ENCODE measurements at places on chromosomes 1 and 21.

DNA sequence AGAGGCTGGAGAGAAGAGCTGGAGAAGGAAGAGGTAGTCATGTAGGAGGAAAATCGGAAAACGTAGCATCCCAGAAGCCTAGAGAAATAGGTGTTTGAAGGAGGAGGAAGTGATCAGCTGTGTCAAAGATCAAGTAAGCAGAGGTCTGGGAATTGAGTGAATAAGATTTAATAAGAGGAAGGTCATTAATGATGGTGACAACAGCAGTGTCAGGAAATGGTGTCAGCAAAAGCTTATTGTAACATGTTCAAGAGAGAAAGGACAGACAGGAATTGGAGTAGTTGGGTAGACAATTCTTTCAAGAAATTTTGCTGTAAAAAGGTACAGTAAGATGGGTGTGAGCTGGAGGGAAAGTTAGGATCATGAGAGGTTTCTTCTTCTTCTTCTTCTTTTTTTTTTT is 41.6 kb upstream of the SLC6A9 start:
- DNase-seq = no peak

DNA sequence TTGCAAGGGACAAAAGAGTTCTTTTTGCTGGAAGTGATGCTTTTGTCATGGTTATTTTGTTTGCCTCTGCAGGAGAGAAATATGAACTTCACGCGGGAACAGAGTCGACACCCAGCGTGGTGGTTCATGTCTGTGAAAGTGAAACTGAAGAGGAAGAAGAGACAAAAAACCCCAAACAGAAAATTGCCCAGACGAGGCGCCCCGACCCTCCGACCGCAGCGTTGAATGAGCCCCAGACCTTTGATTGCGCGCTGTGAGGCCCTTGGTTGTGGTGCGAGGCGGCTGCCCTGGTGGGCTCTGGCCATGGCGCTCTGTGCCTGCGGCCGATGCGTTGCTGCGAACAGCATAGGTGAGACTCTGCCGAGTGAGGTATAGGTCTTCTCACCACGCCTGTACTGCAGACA is 20.9 kb upstream of the NCMAP start:
- no peak for DNase-seq

DNA sequence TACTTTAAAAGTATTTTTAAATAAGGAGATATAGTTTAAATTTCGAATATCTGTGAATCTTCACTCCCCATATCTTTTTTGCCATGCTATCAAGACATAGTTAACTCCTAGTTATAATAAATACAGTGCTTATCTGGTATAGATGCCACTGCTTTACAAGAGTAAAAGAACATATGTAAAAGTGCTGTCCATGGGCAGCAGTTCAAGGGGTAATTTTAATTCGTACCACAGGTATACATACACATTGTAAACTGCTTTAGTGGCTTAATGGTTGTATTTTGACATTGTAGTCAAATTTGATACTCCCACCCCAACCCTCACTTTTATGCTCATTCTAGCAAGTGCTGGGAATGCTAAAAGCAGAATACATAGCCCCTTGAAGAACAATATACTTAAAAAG is 18.6 kb downstream of the POU2F1 start:
- no peak for DNase-seq

- DNase-seq = no peak
Observed at GRCh38 chr1:22778408-22778807, 67.8 kb downstream of the EPHB2 start.

GRCh38 chr21:39885119-39885848 is 18.0 kb downstream of the PCP4 start:
- peak; percentile 18 for DNase-seq

GRCh38 chr1:6269720-6270400 is 9.0 kb upstream of the GPR153 start:
- DNase-seq = no peak

DNA sequence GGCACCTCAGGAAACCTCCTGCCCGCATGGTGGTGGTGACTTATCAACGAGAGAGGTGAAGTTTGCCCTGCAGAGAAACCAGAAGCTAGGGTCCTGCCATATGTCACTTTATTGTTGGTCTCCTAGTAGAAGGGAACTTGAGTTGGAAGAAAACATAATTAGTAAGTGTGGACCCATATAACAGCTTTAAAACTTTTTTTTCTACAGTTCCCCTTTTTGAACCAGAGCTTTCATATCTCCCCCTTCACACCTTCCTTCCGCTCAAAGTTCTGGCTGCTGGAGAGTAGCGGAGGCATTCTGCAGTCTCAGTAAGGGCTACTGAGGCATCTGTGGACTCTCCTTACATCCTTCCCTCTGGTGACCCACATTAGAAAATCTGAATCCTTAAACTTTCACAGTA is 48.9 kb downstream of the PHC2 start:
- no peak for DNase-seq

- DNase-seq = no peak
Observed at GRCh38 chr1:36400825-36401601, 3.3 kb upstream of the LSM10 start.

DNA sequence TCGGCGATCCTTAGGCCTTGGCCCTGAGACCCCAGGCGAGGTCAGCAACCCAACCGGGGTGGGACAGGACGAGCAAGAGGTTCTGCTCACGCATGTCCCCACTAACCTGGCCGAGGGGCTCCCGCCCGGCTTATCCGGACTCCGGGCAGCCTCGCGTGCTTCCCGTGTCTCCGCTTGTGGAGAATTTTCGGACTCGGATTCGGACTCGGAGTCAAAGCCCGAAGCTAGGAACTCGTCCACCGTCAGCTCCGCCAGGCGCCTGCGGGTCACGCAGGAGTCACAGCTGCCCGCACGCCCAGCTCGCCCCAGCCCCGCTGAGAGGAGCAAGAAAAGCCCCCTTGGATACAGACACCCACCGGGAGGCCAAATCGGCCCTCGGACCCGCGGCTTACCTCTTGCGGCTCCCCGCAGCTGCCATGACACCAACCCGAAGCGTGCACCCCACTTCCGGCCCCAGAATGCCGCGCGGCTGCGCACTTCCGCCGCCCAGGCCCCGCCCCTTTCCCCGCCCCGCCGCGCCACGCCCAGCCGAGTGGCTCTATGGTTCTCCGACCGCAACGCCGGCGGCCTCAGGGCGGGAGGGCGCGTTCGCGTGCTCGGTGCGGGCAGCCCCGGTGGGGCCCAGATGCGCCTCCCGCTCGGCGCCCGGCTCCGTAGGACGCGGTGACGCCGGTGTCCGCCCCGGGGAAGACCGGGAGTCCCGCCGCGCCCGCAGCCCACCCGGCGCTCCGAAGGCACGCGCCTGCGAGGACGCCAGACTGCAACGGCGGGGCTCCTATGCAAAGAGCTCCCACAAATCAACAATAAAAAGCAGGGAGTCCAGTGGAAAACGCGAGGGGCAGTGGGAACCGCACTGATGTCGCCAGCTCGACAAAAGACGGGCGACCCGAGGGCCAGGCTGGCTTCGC is at the start of gene NOC2L:
Gene NOC2L (minus strand): TSS at position 434 of the 908 bp plus-strand sequence. CDS start 16 bp downstream, at position 418.
- DNase-seq = peak; percentile 74

DNA sequence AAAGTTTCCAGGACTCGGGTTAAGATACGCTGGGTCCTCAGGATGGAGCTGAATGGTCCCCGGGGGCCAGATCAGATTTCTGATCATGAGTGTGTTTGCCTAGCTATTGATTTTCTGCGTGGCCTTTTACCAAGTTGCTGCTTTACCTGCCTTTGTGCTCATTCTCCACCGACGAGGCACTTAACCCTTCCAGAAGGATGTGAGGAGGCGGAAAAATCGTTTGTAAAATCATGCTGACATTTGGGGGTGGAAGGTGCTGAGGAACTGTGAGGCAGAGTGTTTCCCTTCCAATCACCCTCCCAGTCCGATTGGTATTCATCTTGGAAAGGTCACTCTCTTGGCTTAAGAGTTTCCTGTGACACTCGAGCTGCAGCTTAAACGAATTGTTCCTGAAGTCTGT is 337.1 kb upstream of the KAZN start:
- DNase-seq = no peak

DNA sequence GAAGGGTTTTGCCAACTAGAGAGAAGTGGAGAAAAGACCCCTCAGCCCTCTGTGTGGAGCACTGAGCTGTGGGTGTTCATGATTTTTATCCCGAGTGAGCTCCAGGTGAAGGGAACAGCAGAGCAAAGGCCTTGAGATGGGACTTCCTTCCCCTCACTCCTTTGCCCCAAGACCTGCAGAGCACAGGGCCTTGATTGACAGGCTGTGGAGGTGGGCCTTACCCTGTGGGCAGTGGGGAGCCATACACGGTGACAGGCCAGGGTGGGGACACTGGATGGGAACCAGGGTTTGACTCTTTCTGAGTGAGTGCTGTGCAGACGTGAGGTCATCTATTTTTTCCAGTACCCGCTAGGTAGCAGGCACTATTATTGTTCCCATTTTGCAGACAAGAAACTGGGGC is 10.5 kb downstream of the KCNQ4 start:
- DNase-seq = no peak

- no peak for DNase-seq
Observed at GRCh38 chr1:31658721-31659120, 14.0 kb upstream of the PEF1 start.

DNA sequence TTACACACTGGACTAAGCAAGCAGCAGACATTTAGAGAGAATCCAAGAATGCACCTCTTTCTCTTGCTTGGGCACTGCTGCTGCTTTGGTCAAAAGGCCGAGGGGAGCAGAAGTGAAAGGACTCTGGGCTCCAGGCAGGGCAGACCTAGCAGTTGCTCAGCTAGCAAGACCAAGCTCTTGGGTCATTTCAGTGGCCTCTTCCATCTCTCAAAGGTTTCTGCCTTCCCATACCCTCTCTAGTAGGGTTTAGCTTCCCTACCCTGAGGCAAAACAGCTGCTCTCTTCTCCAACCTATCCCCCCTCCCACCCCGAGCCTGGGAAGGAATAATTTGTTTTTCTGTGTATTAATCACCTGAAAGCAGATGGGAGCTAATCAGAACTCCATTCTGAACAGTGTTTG is 25.8 kb downstream of the TFAP2E start:
- no peak for DNase-seq

DNA sequence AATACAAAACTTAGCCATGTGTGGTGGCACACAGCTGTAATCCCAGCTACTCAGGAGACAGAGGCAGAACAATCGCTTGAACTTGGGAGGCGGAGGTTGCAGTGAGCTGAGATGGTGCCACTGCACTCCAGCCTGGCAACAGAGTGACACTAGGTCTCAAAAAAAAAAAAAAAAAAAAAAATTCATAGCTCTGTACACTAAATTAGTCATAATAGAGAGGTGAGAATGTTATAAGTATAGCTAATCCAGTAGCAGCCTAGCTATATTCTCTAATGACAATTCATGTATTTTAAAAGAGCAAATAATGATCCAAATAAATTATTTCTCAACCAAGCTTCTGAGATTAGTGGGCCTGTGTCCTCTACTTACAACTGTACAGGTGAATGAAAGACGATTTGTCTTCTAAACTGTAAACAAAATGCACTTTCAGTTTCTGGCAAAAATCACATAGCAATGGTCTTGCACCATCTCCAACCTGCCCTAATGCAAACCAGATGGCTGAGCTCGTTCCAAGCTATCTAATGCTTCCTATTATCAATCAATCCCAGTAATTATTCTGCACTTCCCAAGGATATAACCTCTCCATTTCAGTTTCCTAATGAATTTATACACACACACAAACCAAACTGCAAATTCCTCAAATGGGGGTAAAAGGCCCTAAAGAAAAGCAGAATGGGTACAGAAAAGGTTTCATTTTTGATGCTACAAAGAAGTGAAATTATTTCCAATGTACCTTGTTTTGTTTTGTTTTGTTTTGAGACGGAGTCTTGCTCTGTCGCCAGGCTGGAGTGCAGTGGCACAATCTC is 56.5 kb downstream of the GATAD2B start:
- no peak for DNase-seq

DNA sequence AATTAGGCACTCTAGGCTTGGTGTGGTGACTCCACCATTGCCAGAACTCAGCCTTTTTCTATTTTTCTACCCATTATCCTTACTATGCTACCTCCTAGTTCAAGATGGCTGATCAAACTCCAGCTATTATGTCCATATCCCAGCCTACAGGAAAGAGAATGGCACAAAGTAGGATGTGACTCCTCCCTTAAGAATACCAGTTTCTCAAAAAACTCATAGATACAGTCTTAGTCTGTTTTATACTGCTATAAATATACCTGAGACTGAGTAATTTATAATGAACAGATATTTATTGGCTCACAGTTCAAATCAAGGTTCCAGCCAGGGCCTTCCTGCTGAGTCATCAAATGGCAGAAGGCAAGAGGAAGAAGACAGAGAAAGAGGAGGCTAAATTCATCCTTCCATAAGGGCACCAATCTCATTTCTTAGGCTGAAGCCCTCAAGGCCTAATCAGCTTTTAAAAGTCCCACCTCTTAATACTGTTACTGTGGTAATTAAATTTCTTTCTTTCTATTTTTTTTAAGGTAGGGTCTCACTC is 542.8 kb upstream of the BEND5 start:
- no peak for DNase-seq

DNA sequence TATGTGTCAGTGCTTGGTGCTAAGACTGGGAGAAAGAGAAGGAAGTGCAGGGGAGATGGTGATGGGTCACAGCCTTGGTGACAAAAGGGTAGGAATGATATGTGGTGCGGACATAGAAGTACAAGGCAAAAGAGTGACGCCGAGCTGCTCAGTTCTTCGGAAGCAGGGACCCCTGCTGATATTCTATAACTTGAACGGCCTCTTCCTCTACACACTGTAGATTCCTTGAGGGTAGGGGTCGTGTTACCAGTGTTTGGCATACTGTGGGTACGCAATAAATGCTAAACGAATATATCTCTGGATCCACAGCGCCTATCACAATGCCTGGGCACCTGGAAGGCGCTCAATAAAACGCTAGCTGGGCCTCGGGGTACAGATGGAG is 488 bp downstream of the DBT start:
- no peak for DNase-seq

- peak; percentile 81 for DNase-seq
Observed at GRCh38 chr21:26846036-26846931, 1.1 kb upstream of the ADAMTS1 start.

- no peak for DNase-seq
Observed at GRCh38 chr1:73736125-73736524, 461.9 kb downstream of the LRRIQ3 start.

GRCh38 chr1:16922466-16922865 is 735 bp downstream of the CROCC start:
- DNase-seq = no peak

DNA sequence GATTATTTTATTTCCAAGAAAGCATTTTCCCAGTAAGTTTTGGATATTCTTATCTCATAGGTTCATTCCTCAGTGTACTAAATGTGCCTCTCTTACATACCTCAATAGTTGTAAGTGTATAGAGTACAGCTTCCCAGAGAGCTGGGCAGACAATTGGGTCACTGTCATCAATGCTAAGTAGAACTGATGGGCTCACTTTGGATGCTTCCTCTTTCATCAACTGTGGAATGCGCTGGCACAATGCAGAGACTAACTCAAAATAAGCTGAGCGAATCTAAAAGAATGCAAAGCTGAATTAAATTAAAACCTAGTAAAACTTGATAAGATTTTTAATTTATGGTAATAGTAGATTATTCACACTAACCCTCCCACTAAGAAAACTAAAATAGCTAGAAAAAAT is 21.5 kb downstream of the LTN1 start:
- DNase-seq = no peak

DNA sequence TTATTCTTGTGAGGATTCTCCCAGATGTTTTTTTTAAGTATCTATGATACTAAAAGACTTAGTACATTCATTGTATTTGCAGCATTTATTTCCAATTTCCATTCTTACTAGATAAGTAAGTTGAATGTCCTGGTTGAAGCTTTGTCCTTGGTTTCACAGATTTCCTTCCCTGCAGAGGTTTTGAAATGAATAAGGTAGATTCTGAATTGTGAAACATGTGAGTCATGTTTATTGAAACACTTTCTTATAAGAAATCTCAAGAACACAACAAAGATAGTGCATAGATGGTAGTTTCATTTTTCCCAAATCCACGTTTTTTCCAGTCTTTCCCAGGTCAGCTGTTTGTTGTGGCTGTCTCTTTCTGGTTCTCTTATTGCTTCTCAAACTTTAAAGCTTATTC is 24.8 kb downstream of the GABPA start:
- DNase-seq = no peak
